Hippocampal formation (tissue), 2 donors: ENCODE measurements at places on chromosomes 1 and 21.

- DNase-seq, result no peak
Measured at GRCh38 chr21:42261829-42262200, 42.9 kb downstream of the ABCG1 start.

DNA sequence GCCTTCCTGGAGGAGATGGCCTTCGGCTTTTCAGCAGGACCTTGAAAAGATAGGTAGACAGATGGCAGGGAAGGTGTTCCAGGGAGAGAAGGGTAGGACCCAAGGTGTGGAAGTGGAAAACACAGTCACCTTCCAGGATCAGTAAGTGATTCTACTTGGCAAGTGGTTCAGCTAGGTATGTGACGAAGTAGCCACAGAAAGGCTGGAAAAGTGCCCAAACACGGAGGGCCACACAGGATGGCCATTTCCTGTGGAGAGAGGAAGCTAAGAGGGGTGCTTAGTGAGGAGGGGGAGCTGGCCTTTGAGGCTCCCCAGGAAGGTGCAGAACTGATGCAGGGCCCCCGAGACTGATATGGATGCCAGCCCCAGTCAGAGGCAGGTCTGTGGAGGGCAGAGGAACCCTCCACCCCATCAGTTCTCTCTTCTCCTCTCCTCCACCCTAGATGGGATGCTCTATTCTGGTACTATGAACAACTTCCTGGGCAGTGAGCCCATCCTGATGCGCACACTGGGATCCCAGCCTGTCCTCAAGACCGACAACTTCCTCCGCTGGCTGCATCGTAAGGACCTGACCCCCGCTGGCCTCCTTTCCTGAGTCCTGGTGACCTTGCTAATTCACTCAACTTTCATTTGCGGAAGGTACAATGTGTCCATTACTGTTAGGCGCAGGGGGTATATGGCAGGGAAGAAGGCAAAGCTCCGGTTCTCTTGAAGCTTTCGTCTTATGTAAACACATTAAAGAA, 6.8 kb downstream of the SEMA4A start:
- no peak for DNase-seq

DNA sequence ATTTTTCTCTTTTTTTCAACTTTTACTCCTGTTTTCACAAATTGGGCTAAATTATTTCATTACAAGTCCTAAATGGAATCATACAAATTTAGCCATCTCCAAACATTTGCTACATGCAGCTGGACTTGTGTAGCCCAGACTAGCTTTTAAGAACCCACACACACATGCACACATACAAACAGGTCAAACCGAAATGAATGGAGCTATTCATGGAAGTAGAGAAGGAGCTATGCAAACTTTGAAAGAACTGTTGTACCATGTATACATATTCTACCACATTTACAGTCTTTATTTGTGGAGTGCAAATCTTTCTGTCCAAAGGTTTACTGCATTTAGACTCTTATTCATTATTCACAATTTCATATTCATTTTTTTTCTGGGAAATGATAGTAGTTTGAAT, 189.1 kb upstream of the RNPC3 start:
- no peak for DNase-seq

DNA sequence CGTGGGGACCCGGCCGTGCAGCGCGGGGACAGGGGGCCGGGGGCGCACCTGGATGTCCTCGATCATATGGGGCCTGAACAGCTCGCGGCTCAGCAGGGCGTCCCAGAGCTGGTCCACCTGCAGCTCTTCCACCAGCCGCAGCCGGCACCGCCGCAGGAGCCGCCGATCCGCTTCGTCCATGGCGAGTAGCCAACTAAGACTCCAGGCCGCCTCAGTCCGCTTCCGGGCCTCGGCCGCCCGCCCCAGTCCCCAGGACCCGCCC, at the start of gene CASP9:
Gene CASP9, minus strand, starts transcription at position 195 of the 262 bp plus-strand sequence. Its CDS starts 15 bp downstream, at position 180.
- DNase-seq, result no peak

DNA sequence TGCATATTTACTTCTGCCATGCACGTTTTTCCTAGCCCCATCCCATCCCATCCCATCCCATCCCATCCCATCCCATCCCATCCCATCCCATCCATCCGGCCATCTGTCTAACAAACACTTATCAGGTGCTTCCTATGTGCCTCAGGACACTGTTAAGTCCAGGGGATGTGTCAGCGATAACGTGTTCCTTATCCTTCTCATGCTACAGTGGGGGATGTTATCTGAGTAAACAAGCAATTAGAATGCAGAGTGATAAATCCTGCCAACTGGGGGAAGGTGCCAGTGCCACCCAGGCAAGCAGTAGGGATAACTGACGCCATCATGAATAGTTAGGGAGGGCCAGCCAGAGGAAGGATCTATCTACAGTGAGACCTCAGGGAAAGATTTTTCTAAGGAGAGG, 304.2 kb downstream of the CAMTA1 start:
- DNase-seq, result no peak

- no peak for DNase-seq
Measured at GRCh38 chr1:150150133-150151021, 661 bp downstream of the PLEKHO1 start.
